ENCODE measurements at places on chromosomes 5 and 9. TPM values are rescaled to one million over a fixed set of nuclear protein-coding genes. Genes with fewer than 3 reads are reported as not detected.

DNA sequence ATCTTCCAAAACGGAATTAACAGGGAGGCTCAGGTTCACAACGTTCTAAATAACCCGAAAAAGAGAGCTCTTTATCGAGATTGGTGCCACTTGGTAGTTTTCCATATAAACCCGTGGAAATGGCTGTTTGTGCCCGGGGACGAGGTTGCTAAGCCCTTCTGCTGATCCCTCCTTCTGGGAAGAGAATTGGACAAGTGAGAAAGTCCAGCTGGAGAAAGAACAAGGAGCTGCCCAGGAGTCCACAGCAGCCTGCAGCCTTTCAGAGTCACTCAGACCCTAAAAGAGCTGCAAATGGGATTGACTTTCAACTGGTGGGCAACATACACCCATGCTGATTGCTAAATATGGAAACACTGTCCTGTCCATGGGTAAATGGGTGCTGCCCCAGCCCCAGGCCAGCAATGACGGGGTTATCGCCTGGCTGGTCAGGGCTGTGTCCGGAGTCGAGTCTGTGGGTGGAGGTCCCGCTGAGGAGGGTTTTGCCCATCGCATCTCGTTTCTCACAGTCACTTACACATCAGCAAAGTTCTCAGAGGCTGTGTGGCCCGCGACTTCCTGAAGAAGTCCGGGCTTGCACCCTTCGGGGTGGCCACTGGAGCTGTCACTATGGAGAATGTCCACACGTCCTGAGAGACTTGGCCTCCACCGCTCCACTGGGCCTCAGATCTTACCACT, 40.7 kb upstream of the HSD17B3 start:
- peaks cover 38% of the 10 kb centered on the region for H3K4me1 ChIP-seq
- no peaks in the 10 kb centered on the region for H3K27me3 ChIP-seq
- no peak overlapping the region for H3K27ac ChIP-seq

GRCh38 chr5:1649554-1649953, 125.8 kb upstream of the LPCAT1 start:
- H3K27me3 ChIP-seq, result peaks cover 25% of the 10 kb centered on the region
- no peak overlapping the region for H3K27ac ChIP-seq
- H3K36me3 ChIP-seq, result no peaks in the 10 kb centered on the region

The GMCL2 gene
- not detected for total RNA-seq

DNA sequence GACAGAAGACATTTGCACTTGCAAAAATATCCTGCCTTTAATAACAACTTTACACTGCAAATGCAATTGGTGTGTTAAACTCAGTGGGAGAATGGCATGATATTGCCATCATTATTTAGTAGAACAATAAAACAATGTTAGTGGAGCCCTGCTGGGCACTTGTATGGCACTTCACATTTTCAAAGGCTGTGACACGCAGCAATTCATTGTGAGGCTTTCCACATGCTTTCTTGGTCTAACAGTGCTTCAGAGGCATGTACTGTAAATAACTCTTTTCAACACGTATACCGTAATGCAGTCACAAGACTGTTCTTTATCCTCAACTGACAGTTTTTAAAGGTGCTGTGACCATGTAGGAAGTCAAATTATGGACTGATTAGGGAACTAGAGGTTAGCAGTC, 155.5 kb upstream of the EPB41L4A start:
- H3K4me3 ChIP-seq, result no peak overlapping the region
- DNase-seq, result no peak
- peak overlapping the region; percentile 69 for H3K27ac ChIP-seq
- no peaks in the 10 kb centered on the region for H3K27me3 ChIP-seq
- no peaks in the 10 kb centered on the region for H3K36me3 ChIP-seq
- peaks cover 28% of the 10 kb centered on the region for H3K4me1 ChIP-seq

The ACOT12 gene
- total RNA-seq, result not detected

DNA sequence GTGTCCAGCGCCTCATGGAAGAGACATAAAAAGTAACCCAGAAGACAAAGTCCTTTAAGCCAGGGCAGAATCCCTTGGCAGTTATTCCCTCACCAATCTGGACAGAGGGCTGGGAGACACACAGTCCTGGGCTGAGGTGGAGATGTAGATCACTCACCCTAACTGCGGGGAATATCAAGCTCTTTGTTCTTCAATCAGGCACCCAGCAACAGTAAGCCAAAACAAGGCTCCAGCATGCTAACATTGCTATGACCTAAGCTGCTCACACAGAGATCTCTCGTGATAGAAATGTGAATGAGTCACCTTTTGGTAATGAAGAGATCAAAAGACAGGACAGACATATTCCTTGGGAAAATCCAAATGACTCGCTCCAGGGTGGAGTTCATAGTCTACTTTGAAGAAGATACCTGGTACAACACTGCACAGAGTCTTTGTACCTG, 101.3 kb downstream of the FBN2 start:
- H3K27me3 ChIP-seq, result no peaks in the 10 kb centered on the region
- peaks cover 1% of the 10 kb centered on the region for H3K4me1 ChIP-seq
- H3K4me3 ChIP-seq, result no peak overlapping the region
- no peaks in the 10 kb centered on the region for H3K36me3 ChIP-seq
- no peak overlapping the region for H3K27ac ChIP-seq

The PLCXD3 gene
- 1.9 TPM for total RNA-seq

DNA sequence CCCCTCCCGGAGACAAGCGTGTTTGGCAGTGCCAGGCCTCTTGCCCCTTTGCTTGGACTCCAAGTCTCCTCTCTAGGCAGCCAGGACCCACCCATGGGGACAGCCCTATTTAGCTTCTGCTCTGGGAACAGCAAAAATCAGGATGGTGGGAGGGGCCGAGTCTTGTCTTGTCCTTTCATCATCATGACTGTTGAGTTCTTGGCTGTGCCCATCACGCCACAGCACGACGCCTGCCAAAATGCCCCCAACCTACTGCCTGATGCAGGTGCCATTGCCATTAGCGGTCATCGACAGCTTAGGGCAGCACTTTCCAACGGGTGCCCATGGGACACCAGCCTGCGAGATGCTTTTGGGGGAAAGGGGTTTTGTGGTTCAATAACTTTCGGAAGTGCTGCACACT, 18.9 kb downstream of the PLPP7 start:
- H3K4me3 ChIP-seq, result no peak overlapping the region
- DNase-seq, result no peak
- H3K4me1 ChIP-seq, result no peaks in the 10 kb centered on the region

GRCh38 chr5:96336351-96336985, 96.6 kb downstream of the PCSK1 start:
- H3K27ac ChIP-seq, result no peak overlapping the region
- peak; percentile 81 for DNase-seq
- H3K4me1 ChIP-seq, result peaks cover 13% of the 10 kb centered on the region
- no peaks in the 10 kb centered on the region for H3K27me3 ChIP-seq
- H3K36me3 ChIP-seq, result no peaks in the 10 kb centered on the region

- peak overlapping the region; percentile 98 for H3K27ac ChIP-seq
- DNase-seq, result peak; percentile 69
- H3K36me3 ChIP-seq, result no peaks in the 10 kb centered on the region
- H3K4me3 ChIP-seq, result peak overlapping the region; percentile 92
These were observed 464 bp downstream of the CEMIP2 start for GRCh38 chr9:71767776-71768321.

- no peak for DNase-seq
- H3K27me3 ChIP-seq, result no peaks in the 10 kb centered on the region
- H3K27ac ChIP-seq, result no peak overlapping the region
- H3K36me3 ChIP-seq, result no peaks in the 10 kb centered on the region
- H3K4me3 ChIP-seq, result no peak overlapping the region
- peaks cover 4% of the 10 kb centered on the region for H3K4me1 ChIP-seq
These were observed 229.5 kb upstream of the NMUR2 start for GRCh38 chr5:152634586-152634985.

GRCh38 chr9:117963493-117964090, 259.4 kb downstream of the TLR4 start:
- no peaks in the 10 kb centered on the region for H3K27me3 ChIP-seq
- H3K4me3 ChIP-seq, result no peak overlapping the region
- no peaks in the 10 kb centered on the region for H3K36me3 ChIP-seq
- DNase-seq, result no peak
- H3K4me1 ChIP-seq, result no peaks in the 10 kb centered on the region

GRCh38 chr9:112719241-112719691, 1.3 kb upstream of the INIP start:
- DNase-seq, result no peak
- H3K4me1 ChIP-seq, result peaks cover 6% of the 10 kb centered on the region
- no peaks in the 10 kb centered on the region for H3K36me3 ChIP-seq
- H3K4me3 ChIP-seq, result no peak overlapping the region
- H3K27ac ChIP-seq, result peak overlapping the region; percentile 93
- H3K27me3 ChIP-seq, result no peaks in the 10 kb centered on the region

The FBP2 gene
- total RNA-seq, result not detected

- no peak overlapping the region for H3K27ac ChIP-seq
- no peak overlapping the region for H3K4me3 ChIP-seq
- H3K4me1 ChIP-seq, result no peaks in the 10 kb centered on the region
- H3K36me3 ChIP-seq, result peaks cover 23% of the 10 kb centered on the region
- DNase-seq, result no peak
- H3K27me3 ChIP-seq, result no peaks in the 10 kb centered on the region
These were observed 65.6 kb downstream of the CDK5RAP2 start for GRCh38 chr9:120514405-120514804.

- no peak overlapping the region for H3K27ac ChIP-seq
- no peaks in the 10 kb centered on the region for H3K27me3 ChIP-seq
- no peak for DNase-seq
- no peak overlapping the region for H3K4me3 ChIP-seq
- H3K36me3 ChIP-seq, result peaks cover 10% of the 10 kb centered on the region
These were observed 32.3 kb downstream of the DIMT1 start for GRCh38 chr5:62371409-62371808.

- no peak for DNase-seq
- no peak overlapping the region for H3K4me3 ChIP-seq
- no peaks in the 10 kb centered on the region for H3K27me3 ChIP-seq
- H3K36me3 ChIP-seq, result no peaks in the 10 kb centered on the region
- H3K4me1 ChIP-seq, result peaks cover 12% of the 10 kb centered on the region
These were observed 119.7 kb upstream of the RPS23 start for GRCh38 chr5:82397741-82398320.

The NMUR2 gene
- not detected for total RNA-seq

DNA sequence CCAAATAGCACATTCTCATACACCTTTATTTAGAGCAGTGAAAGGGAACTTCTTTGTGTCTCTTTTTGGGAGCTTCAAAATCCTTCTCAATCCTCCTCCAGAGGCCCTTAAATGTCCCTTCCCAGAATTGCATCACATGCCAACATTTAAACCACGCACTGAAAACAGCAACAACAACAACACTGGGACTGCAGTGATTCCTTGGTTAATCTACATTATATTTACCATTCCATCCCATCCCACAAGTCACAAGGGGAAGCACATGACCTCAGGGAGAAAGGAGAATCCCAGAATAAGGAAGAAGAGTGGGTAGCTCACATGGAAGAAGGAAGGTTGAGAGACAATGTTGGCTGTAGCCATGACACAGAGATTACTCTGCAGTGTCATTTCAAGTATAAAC, 41.1 kb downstream of the ELOVL7 start:
- H3K4me1 ChIP-seq, result no peaks in the 10 kb centered on the region
- H3K4me3 ChIP-seq, result no peak overlapping the region
- no peaks in the 10 kb centered on the region for H3K27me3 ChIP-seq
- H3K27ac ChIP-seq, result no peak overlapping the region

The NUTM2G gene
- total RNA-seq, result not detected

The SNCAIP gene
- total RNA-seq, result 4.3 TPM

GRCh38 chr9:131721076-131721475, 18.8 kb downstream of the RAPGEF1 start:
- no peaks in the 10 kb centered on the region for H3K27me3 ChIP-seq
- no peak overlapping the region for H3K4me3 ChIP-seq
- H3K36me3 ChIP-seq, result no peaks in the 10 kb centered on the region
- no peak overlapping the region for H3K27ac ChIP-seq

The LHX3 gene
- total RNA-seq, result not detected

The MCC gene
- 14.0 TPM for total RNA-seq

The NIM1K gene
- 0.68 TPM for total RNA-seq

GRCh38 chr9:84750152-84750865, 80.8 kb downstream of the NTRK2 start:
- no peaks in the 10 kb centered on the region for H3K27me3 ChIP-seq
- H3K4me1 ChIP-seq, result no peaks in the 10 kb centered on the region
- no peaks in the 10 kb centered on the region for H3K36me3 ChIP-seq
- no peak for DNase-seq
- H3K4me3 ChIP-seq, result no peak overlapping the region

The GABRP gene
- total RNA-seq, result not detected

- no peaks in the 10 kb centered on the region for H3K27me3 ChIP-seq
- DNase-seq, result no peak
- no peak overlapping the region for H3K4me3 ChIP-seq
- H3K36me3 ChIP-seq, result no peaks in the 10 kb centered on the region
- no peak overlapping the region for H3K27ac ChIP-seq
These were observed 105.0 kb downstream of the FBXL7 start for GRCh38 chr5:15604986-15605385.

GRCh38 chr9:72858089-72858912, 94.6 kb downstream of the ALDH1A1 start:
- no peak overlapping the region for H3K4me3 ChIP-seq
- DNase-seq, result no peak
- no peaks in the 10 kb centered on the region for H3K36me3 ChIP-seq

The FAM221B gene
- total RNA-seq, result not detected

GRCh38 chr5:61790678-61791077, 458.6 kb downstream of the ZSWIM6 start:
- no peaks in the 10 kb centered on the region for H3K36me3 ChIP-seq
- H3K4me1 ChIP-seq, result no peaks in the 10 kb centered on the region
- H3K27me3 ChIP-seq, result no peaks in the 10 kb centered on the region
- no peak overlapping the region for H3K4me3 ChIP-seq

The CARD19 gene
- 88.4 TPM for total RNA-seq

The CDO1 gene
- total RNA-seq, result 16.8 TPM

- H3K27me3 ChIP-seq, result no peaks in the 10 kb centered on the region
- H3K4me1 ChIP-seq, result peaks cover 27% of the 10 kb centered on the region
- no peak overlapping the region for H3K4me3 ChIP-seq
- peak overlapping the region; percentile 33 for H3K27ac ChIP-seq
- DNase-seq, result no peak
These were observed 10.6 kb downstream of the NIPAL4 start for GRCh38 chr5:157470631-157471030.

GRCh38 chr5:42948961-42949347, 91.2 kb downstream of the ANXA2R start:
- H3K27me3 ChIP-seq, result peaks cover 100% of the 10 kb centered on the region
- peaks cover 34% of the 10 kb centered on the region for H3K4me1 ChIP-seq
- H3K36me3 ChIP-seq, result no peaks in the 10 kb centered on the region
- no peak overlapping the region for H3K27ac ChIP-seq
- DNase-seq, result no peak

- no peaks in the 10 kb centered on the region for H3K27me3 ChIP-seq
- peak overlapping the region; percentile 16 for H3K27ac ChIP-seq
- no peak for DNase-seq
- peaks cover 39% of the 10 kb centered on the region for H3K4me1 ChIP-seq
- no peak overlapping the region for H3K4me3 ChIP-seq
- no peaks in the 10 kb centered on the region for H3K36me3 ChIP-seq
These were observed 12.9 kb downstream of the RGMB start for GRCh38 chr5:98786191-98786853.

DNA sequence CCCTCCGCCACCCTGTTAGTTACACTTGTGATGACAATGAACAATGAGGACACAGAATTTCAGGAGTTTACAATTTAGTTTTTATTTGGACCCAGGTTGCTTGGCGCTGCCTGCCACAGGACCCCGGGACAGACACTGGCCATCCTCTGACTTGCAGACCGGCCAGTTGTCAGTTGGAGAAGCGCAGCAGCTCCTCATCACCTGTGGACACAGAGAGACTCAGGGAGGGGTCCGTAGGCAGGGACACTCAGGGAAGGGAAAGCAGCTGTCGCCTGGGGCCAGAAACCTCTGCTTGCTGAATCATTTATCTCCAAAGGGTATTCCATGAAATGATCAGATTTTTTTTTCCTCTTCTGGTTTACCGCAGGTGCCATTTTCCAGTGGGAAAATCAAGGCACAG, 18.0 kb downstream of the AMBP start:
- no peaks in the 10 kb centered on the region for H3K4me1 ChIP-seq
- H3K4me3 ChIP-seq, result no peak overlapping the region
- DNase-seq, result no peak
- no peak overlapping the region for H3K27ac ChIP-seq

The SLC6A18 gene
- not detected for total RNA-seq
